ENCODE measurements at places on chromosomes 1 and 21.
A peak's percentile ranks its signal among the peaks of the same experiment; 100 is the strongest.

DNA sequence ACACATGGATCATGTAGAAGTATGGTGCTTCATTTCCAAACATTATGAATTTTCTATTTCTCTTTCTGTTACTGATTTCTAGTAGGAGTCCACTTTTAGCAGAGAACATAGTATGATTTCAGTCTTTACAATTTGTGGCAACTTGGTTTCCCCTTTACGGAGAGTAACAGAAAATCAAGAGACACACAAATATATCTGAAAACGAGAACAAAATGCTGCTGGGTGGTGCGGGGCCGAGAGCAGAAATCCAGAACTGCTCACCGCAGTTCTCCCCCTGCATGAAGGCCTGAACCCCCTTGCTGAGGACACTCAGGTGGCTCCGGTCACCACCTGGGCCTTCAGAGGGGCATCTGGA, 94.5 kb upstream of the FMN2 start:
- no peak for DNase-seq

DNA sequence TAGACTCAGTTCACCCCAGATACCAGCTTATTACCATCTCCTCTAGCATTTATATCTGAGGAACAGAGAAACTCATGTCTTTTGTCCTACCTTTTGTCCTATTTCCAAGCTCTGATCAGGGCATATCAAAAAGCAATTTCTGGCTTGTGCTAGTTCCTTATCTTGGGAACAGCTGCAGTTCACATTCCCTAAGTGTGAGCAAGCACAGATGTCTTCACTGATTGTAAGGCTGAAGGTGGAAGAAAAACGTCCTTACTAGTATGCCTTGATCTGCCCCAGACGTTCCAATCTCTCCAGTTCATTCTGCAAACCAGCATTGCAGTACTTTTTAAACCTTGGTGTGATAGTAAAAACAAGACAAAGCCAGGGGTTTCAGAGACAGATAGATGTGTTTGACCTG, 139.8 kb downstream of the NCAM2 start:
- DNase-seq: no peak

DNA sequence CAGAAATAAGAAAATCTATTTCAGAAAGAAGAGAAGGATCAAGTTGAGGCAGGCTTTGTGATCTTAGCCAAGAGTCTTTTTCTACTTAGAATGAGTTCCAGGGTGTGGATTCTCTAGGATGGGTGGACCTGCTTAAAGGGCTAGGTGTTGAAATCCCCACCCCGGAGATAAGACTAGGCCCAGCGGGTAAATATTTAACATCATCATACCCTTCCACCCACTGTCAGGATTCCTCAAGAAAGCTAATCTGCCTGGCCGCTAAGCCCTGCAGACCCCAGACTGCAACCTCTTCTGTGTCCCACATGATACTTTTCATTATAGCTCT, 5.8 kb downstream of the IGSF9 start:
- no peak for DNase-seq

DNA sequence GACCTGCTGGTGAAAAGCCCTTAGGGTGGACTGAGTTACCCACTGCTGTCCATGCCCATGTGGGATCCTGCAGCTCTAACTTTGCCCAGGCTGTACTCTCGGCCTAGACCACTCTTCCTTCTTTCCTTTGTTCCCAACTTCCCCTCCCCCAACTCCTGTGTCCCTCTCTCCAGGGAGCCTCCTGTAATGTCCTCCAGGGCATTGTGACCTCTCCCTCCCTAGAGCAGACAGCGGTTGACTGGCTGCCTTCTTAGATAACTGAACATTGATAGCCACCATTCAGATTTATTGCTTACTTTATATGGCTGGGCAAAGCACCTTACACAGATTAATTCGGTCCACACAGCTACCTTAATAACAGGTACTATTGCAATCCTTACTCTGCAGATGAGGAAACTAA, 5.0 kb downstream of the RUNX1 start:
- no peak for DNase-seq

GRCh38 chr1:216461466-216461865, 38.2 kb upstream of the USH2A start:
- DNase-seq: peak; percentile 24

- DNase-seq: no peak
Observed at GRCh38 chr1:183194527-183195141, 8.6 kb downstream of the LAMC2 start.

- peak; percentile 36 for DNase-seq
Observed at GRCh38 chr1:42952303-42953001, 6.2 kb downstream of the SLC2A1 start.

DNA sequence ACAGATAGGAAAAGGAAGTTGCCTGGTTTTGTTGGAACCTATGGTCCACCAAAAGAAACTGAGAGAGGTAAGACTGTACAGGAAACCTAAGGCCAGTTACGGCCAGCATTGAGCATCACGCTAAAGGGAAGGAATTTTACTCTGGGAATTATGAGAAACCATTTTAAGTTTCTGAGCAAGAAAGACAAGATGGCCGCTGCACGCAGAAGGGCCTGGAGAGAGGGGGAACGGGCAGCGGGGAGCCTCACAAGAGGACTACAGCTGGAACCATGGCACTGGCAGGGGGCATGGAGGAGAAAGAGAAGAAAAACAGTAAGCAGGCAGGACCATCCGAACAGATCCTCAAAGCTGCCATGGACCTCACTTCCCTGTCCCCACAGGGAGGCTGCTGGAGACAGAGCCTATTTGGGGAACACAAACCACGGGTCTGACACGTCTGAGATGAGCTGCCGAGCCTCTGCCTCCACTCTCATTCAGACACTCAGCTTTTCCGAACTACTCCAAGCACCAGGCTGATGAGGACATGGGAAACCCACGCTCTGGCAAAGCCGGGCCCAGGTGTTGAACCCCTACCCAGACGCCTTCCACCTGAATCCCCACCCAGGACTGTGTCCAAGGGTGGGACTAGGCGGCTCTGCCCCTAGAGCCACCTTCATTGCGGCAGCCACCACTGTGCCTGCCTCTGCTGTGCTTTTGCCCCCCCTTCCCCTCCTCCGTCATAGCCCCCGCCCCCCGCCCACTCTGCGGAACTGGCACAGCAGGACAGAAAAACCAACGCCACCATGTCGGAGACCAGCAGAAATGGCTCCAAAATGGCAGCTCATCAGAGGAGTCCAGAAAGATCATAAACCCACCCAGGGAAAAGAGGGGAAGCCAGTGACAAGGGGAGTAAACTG, 69.0 kb downstream of the CD46 start:
- DNase-seq: no peak

DNA sequence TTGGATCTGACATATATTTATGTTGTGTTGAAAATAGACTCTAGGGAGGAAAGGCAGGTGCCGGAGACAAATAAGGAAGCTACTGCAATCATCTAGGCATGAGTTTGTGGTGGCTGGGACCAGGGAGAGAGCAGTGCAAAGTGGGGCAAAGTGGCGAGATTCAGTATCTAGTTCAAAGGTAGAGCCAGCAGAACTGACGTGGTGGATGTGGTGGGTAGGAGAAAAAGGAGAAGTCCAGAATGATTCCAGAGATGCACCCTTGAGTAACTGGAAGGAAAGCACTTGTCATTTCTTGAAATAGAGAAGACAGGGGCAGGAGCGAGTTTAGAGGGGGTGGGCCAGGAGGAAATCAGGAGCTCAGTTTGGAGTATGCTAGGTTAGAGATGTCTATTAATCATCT, 275.2 kb downstream of the KAZN start:
- DNase-seq: no peak

DNA sequence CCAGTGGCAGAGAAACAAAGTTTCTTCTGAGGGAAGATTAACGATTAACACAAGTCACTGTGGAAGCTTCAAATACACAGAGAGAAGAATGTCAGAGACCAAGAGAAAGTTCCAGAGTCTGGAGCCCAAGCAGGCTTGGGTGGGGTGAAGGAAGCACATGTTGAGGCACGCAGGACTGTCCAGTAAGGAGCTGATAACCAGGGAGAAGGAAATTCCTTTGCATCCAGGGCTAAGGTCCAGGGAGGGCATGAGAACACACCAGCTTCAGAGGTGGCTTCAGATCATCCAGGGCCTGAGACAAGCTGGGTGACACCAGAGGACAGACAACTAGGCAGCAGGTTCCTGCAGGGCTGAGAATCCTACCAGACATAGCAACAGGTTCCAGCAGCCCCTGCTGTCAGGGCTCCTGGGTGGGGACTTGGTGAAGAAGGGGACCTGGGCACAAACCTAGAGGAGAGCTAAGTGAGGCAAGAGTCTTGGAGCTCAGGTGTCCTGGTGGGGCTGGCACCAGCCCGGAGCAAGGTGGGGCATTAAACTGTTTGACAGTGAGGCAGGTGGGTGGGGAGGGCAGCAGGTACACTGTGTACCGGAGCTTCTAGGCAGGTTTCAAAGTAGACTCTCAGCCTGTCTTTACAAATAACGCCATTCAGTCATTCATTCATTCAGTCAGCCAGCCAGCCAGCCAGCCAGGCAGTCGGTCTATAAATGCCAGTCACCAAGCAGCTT, 2.6 kb upstream of the SPRR1A start:
- DNase-seq: no peak

DNA sequence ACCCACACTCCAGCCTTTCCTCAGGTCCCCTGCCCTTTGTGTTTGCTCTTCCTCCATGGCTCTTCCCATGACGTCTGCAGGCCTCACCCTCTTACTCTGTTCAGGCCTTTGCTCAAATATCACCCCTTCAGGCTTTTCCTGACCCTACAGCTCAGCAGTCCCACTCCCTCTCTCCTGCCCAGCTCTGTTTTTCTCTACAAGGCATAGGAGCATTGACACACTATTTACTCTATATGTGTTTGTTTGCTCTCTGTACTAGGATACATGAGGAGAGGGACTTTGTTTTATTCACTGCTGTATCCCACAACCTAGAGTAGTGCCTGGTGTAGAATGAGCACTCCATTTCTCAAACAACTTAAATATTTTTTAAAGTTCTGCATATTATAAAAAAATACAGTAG, 107.4 kb upstream of the COA6 start:
- DNase-seq: no peak

DNA sequence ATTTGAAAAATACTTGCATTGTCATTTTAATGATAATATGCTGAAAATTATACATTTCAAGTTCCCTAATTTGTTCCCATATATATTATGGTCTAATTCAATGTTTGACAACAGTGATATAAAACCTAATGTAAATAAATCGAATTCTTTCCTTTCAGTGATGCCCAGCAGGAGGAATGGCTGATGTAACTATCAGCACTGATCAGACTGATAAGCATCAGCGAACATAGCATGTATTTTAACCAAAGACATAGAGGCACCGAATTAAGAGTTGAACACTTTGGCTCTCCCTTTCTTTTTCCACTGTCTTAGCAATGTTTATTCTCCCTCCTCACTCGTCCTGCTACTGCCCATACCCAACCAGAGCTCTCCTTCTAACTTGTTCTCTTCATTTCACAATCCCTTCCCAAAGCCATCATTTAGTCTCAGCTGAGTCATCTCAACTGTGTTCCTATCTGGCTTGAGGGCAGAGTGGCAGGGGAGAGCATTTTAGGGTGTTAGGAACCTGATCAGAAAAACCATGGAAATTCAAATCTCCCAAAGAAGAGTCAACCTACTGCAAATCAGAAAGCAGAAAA, 58.8 kb upstream of the C1orf115 start:
- DNase-seq: no peak

GRCh38 chr1:36964830-36965229, 69.5 kb downstream of the GRIK3 start:
- no peak for DNase-seq

DNA sequence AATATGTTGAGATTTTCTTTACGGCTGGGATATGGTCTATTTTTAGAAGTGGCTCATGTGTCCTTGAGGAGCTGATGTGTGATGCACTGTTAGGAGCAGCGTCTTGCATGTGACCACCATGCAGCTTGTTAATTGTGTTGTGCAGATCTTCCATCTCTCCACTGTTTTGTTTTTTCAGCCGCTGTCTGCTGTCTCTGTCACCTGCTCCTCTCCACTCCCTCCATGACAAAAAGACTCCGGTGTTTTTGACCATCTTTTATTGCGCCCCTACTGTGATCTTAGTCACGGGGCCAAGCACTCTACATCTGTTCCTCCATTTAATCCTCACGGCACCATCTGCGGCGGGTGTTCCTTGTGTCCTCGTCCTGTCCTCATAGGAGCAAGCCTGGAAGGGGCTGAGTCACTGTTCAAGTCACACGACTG, 51.8 kb downstream of the ADARB1 start:
- no peak for DNase-seq
